Activated CD4-positive, alpha-beta T cell treated with anti-CD3 and anti-CD28 coated beads, Interleukin-2, amount 50 U/mL, for 1 hour (primary cell): ENCODE measurements at places on chromosomes 5 and 9.

GRCh38 chr5:92081958-92082712, 699.0 kb upstream of the ARRDC3 start:
- DNase-seq: no peak

GRCh38 chr5:65796751-65797316, 74.8 kb downstream of the NLN start:
- DNase-seq: no peak

GRCh38 chr9:134863941-134864820, 16.4 kb upstream of the FCN2 start:
- no peak for DNase-seq

- DNase-seq: no peak
Observed at GRCh38 chr5:54484219-54484894, 28.9 kb downstream of the HSPB3 start.

DNA sequence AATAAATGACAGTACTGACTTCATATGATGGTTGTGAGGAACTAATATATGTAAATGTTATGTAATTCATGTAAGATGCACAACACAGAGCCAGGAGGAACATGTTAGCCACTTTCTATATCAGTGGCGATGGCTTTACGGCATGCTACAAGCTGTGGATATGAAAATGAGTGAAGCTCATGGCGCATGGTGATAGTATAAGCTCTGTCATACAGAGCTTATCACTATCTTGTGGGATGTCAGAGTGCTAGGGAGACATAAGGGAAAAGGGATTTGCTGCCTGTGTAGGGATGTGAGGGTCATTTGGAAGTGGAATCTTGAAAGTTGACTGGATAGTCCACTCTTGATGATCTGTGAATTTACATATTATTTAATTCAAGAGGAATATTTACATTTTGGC, 13.6 kb downstream of the CPEB4 start:
- DNase-seq: no peak

- no peak for DNase-seq
Observed at GRCh38 chr5:35816881-35817521, 39.7 kb upstream of the IL7R start.
